ENCODE measurements at places on chromosomes 12 and 14.

DNA sequence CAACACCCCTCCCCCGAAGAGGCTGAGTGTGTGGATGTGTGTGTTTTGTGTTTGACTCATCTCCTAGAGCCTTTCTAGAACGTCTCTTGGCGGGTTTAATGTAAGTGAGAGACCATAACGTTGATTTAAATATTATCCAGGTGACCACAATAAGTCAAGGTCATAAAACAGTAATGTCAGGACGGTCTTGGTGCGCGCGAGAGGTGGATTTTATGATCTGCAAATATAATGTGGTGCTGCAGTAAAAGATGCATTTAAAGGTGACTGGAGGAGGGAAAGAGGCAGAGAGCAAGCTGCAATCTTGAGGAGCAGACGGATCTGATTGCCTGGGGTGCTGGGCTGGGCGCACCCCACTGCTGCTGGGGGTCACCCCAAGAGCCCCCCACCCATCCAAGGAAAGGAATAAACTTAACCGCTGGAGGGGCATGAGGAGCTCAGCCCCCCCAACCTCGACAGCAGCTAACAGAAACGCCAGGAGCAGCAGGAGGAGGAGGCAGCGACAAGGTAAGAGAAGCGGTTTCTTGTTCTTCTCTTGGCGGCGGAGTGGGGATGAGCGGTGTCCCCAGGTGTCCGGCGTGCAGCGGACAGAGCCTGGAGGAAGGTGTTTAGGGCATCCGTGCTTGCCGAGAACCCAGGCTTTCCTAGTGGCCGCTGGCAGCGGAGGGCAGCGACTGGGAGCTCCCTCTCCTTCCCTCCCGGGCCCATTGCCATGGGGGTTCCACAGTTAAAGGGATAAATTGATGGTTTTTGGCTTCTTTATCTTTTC lies 5.5 kb downstream of the HOXC10 start:
- no peak for DNase-seq

GRCh38 chr12:57614178-57614947 lies 3.1 kb downstream of the ARHGEF25 start:
- DNase-seq, result no peak

- DNase-seq, result no peak
Observed at GRCh38 chr12:50232771-50233209, 50.5 kb downstream of the LIMA1 start.

GRCh38 chr14:37598747-37599506 lies 3.5 kb downstream of the TTC6 start:
- no peak for DNase-seq

DNA sequence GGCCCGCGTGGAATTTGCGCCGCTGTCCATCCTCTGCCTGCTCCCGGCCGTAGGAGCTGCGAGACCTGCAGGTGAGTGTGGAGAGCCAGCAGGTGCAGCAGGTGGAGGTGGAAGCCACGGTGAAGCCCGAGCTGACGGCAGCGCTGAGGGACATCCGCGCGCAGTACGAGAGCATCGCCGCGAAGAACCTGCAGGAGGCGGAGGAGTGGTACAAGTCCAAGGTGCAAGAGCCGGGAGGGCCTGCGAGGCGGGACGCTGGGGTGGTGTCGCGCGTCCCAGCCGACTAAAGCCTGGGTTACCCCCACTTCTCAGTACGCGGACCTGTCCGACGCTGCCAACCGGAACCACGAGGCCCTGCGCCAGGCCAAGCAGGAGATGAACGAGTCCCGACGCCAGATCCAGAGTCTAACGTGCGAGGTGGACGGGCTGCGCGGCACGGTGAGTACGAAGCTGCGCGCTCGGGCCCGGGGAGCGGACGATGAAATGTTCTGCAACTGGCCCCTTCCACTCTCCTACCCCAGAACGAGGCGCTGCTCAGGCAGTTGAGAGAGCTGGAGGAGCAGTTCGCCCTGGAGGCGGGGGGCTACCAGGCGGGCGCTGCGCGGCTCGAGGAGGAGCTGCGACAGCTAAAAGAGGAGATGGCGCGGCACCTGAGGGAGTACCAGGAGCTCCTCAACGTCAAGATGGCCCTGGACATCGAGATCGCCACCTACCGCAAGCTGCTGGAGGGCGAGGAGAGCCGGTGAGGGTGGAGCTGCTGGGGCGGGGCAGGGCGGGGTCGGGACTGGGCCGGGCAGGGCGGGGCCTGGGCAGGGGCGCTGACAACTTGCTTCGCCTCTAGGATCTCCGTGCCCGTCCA lies 2.1 kb downstream of the PRPH start:
- no peak for DNase-seq

DNA sequence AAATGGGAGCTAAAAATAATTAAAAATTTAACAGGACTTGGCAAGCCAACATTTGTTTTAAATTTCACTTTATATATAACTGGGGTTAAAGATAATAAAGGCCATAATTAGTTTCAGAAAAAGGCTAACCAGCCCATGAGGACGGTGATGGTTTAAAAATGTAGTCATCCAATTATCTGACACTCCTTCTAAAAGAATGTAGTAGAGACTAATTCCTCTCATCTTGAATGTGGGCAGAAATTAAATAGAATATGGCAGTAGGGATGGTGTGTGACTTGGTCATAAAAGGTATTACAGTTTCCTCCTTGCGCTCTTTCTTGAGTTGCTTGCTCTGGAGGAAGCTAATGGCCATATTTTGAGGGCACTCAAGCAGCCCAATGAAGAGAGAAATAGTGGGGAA lies 49.1 kb upstream of the PTPRB start:
- DNase-seq, result no peak

DNA sequence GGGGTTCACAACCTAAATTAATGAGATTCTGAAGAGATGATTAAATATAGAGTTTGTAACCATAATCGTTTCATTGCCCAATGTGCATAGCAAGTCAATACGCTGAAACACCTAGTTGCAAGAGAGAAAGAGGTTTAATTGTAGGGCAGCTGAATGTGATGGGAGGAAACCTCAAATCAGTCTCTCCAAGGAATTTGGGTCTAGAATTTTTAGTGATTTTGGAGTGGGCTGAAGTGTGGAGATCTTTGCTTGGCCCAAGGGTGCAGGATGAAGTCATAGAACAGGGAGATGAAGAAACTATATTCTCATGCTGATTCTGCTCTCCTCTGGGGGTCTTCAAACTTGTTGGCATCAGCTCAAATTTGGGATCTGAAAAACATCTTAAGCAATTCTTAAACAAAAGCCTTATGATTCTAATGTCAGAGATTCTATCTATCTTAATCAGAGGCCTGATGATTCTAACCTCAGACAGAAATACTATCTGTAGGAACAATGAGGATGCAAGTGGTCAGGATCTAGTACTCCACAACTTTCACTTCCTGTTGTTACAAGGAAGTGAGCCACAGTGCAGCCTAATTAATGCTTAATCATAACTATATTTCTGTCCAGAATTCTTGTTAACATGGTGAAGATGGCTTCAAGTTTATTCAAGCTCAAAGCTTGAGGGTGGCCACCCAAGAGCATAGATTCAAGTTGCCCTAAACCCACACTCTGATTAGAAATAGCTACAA lies 80.2 kb upstream of the FUT8 start:
- no peak for DNase-seq

- peak; percentile 58 for DNase-seq
Observed at GRCh38 chr14:92613008-92613658, 99.6 kb downstream of the RIN3 start.

- no peak for DNase-seq
Observed at GRCh38 chr14:98634043-98634820, 637.8 kb downstream of the BCL11B start.

GRCh38 chr14:70149596-70150165 lies 39.1 kb downstream of the SLC8A3 start:
- no peak for DNase-seq

DNA sequence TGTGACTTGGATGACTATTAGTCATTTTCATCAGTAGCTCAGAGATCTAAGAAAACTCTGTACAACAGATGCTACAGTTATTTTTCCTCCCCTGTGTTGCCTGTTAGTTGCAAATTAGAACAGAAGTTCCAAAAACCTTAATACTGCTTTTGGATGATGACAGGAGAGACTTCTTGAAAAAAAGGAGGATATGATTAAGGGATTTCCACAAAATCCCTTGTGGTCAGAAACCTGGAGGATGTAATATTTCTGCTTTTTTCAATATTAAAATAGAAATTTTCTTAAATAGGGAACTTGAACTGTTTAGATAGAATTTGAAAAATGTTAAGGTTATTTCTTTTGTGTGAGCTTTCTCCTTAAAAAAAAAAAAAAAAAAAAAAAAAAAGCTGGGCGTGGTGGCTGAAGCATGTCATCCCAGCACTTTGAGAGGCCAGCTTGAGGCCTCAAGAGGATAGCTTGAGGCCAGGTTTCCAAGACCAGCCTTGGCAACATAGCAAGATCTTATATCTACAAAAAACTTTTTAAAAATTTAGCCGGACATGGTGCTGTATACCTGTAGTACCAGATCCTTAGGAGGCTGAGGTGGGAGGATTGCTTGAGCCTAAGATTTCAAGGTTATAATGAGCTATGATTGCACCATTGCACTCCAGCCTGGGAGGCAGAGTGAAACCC lies 14.1 kb downstream of the CMAS start:
- no peak for DNase-seq

DNA sequence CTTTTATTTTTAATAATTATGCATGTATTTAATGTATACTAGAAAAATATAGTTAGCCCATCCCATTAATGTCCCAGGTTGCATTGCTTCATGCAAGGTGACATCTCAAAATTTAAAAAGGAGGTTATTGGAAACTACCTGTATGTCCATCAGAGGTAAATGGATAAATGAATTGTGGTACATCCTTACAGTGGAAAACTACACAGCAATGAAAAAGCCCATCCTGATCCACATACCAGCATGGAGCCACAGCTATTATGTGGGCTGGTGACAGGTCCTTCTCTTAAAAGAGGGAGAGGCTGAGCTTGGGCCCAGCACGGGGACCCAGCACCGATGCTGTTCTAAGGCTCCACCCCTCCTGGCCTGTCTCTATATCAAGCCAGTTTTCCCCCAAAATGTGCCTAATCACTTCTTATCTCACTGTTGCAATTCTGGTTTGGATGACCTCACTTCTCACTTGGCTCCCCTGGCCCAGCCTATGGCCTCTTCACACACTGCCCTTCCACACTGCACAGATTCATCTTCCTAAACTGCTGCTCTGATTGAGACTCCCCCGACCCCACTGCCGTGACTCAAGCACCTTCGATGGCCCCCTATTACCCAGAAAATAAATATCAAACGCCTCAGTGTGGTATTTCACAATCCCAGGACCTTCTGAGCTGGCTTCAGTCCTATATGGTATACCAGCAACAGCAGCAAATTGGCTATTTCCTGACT lies 97.1 kb upstream of the NCOR2 start:
- DNase-seq, result no peak

GRCh38 chr14:72882047-72882446 lies 11.9 kb downstream of the DPF3 start:
- DNase-seq, result no peak

- DNase-seq, result no peak
Observed at GRCh38 chr14:48738186-48738925, 847.8 kb downstream of the RPS29 start.

GRCh38 chr12:107775093-107775721 lies 703 bp downstream of the ASCL4 start:
- no peak for DNase-seq

GRCh38 chr12:118711185-118711584 lies 270.2 kb upstream of the SRRM4 start:
- no peak for DNase-seq

GRCh38 chr12:53938326-53939140 lies at the start of gene HOXC13:
Gene HOXC13, plus strand, starts transcription at chr12:53938831. Its CDS starts 76 bp downstream, at chr12:53938907.
- no peak for DNase-seq

- no peak for DNase-seq
Observed at GRCh38 chr12:49702009-49702408, 5.2 kb downstream of the FMNL3 start.

DNA sequence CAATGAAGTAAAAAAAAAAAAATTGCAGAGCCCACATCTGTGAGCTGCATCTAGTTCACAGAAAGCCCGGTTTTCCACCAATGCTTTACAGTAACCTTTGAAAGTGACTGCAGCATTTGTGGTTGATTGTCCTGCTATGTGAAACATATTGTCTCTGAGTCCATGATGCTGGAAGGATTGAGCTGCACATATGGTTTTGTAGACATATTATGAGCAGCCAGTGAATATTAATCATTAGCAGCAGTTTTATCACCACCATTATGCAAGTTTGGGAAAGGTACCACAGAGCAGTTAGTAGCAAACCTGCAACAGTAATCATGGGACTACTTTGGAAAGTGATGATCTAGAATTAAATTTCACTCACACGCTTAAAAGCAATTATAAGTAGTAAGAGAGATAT lies 151.5 kb upstream of the PRICKLE1 start:
- DNase-seq, result no peak

DNA sequence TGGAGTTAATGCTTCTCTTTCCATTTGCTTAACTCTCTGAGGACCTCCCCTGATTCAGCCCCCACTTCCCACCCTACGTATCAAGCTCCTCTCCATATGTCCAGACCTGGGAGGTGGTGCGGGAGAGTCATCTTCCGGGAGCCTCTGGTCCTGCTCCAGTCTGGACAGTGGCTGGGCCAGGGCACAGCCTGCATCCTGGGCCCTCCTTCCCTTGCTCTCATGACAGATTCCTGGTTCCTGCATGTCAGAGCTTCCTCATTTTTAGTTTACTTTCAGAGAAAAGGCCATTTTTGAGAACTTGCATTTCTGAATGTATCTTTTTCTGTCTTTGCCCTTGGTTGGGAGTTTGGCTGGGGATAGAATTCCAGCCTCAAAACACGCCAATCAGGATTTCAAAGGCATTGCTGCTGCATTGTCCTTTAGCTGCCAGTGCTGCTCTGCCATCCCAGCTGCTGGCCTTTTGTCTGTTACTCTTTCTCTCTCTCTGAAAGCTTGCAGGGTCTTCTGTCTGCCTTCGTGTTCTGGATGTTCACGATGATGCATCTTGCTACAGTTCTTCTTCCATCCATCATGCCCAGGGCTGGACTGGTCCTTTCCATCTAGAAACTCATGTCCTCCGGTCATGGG lies 54.7 kb downstream of the SLC6A12 start:
- DNase-seq, result no peak

- DNase-seq, result no peak
Observed at GRCh38 chr12:124388679-124389137, 93.8 kb downstream of the RFLNA start.

- no peak for DNase-seq
Observed at GRCh38 chr14:91484744-91485143, 25.4 kb downstream of the PPP4R3A start.

DNA sequence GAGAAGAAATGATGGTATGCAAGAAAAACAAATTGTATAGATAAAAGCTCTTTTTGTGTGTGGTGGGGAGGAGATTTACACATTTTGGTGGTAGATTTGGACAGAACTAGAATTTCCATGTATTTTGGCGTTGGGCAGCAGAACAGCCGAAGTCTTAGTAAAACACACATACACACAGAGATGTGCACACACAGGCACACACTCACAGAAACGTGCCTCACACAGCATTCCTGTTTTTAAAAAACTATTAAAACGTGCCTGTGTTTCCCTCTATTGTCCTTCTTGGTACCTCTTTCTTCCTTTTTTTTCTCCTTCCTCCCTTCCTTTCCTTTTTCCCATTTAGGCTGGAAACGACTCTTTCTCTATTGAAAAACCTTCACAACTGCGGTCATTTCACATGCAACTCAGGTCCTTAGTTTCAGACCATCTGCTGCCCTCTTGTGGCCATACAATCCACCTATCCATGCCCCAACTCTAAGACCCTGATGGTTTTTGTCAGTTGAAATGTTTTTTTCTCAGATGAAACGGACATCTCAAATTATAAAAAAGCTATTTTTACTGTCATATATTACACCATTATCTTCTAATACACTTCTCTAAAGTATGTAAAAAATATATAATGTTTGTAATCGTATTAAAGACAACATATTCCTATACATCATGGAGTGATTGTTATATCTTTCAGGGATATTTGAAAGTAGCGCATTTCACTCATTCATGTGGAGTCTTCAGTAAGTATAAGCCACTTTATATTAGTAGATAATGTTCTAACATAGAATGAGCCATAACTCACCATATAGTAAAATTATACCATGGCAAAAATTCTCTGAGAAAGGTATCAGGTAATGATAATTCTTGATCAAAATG lies 386.7 kb upstream of the NOVA1 start:
- DNase-seq, result no peak

Measured in stimulated activated CD8-positive, alpha-beta memory T cell treated with anti-CD3 and anti-CD28 coated beads, Interleukin-7, amount 100 ng/mL, for 1 hour (primary cell).